NCI-H1105 treated with DMSO at 0.1 percent for 48 hours (cell line): ENCODE measurements at places on chromosomes 12 and 14.

GRCh38 chr12:42396473-42397259 lies 70.7 kb downstream of the PPHLN1 start:
- DNase-seq = no peak

GRCh38 chr14:65424531-65424930 lies 12.0 kb downstream of the FUT8 start:
- no peak for DNase-seq

DNA sequence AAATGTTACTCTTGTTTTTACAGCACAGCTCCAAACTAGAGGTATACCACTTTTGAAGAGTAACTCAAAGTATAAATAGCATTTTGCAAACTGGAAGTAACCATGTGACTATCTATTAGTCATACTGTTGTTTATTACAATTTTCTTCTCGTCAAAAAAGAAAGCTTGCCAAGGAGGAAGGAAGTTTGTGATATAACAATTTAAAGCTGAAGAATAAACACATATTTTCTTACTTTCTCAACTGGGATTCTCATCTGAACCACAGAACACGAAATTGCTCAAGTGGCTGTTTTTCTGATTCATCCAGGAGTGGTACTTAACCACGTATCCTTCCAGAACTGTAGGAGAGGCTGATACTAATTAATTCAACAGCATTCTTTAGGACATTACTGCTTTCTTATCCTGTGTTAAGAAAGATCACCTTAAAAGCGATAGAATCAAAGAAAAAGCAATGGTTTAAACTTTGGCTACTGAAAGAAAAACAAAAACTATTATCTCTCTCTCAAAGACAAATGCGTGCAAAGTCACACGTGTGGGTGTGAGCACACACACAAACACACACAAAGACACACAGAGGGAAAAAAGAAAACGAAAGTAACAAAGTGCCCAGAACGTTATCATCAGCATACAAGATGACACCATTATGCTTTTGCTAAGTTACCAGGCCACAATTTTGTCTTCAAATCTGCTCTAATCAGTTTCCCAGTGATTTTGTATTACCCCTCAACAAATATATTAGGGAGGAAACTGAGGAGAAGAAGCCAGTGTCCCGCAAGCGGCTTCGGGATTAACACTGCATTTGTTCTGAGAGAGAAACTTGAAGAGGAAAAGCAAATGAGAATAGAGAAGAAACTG lies at the start of gene CLEC2B:
Gene CLEC2B, minus strand, starts transcription at position 48 of the 855 bp plus-strand sequence.
- no peak for DNase-seq

- DNase-seq = no peak
Measured at GRCh38 chr14:91291786-91292405, 47.4 kb upstream of the GPR68 start.

DNA sequence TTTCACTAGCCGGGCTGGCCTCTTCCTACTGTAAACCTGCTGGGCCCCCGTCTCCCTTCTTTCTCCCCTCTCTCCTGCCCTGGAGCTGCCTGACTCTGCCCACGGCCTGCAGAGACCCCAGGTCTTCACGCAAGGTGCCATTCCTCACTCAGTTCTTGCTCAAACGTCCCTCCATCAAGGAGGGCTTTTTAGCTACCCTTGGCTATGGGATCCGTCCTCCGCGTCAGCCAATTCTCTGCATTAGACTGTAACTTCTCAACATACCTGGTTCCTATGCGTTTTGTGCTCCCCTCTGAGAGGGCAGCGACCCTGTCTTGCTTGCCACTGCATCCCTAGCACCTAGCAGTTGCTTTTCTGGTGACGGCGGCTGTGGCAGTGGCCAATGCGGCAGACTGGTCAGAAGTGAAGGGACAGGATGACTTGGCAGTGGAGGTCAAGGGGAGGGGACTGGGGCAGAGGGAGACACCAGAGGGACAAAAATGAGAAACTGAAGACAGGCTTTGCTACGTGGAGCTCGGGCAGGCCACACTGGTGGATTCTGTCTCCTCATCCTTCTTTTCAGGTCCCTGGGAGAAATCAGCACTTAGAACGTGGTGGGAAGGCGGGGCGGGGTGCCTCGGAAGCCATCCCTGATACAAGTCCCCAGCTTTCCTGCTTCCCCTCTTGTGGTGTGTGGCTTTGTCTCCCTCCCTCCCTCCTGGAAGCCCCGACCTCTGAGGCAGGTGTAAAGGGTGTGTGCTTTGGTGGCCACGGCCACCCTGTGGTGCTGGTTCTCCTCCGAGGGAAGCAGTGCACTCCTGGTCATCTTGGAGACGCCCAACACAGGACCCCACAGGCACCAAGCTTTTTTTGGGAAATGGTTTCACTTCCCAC lies 1.8 kb downstream of the B3GNT4 start:
- DNase-seq = no peak
